RPMI7951 (cell line): ENCODE measurements at places on chromosomes 16 and 17.

GRCh38 chr17:77451894-77452852 is 311.4 kb downstream of the SEC14L1 start:
- DNase-seq: peak; percentile 65

- DNase-seq: no peak
Observed at GRCh38 chr17:79788989-79789942, 7.6 kb downstream of the CBX8 start.

GRCh38 chr16:86244936-86245335 is 265.4 kb upstream of the FOXF1 start:
- no peak for DNase-seq

GRCh38 chr17:54876656-54877195 is 23.9 kb upstream of the TOM1L1 start:
- DNase-seq: no peak

DNA sequence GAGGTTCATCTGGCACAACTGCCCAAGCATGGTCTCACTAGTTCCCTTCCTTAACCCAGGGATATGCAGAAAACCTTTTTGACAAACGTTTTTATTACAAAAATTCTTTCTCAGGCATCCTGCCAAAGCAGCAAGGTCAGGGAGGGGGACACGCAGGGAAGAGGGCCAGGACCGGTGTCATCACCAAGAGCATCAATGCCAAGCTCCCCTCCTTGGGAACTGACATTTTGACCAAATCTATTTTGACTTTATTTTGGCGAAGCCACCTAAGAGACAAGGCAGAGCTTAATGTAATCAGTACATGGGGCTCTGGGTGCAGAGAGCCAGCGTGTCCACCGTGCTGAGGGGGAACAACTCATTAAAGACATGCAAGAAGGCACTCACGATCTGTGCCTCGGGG is 265.2 kb downstream of the CBLN1 start:
- no peak for DNase-seq

DNA sequence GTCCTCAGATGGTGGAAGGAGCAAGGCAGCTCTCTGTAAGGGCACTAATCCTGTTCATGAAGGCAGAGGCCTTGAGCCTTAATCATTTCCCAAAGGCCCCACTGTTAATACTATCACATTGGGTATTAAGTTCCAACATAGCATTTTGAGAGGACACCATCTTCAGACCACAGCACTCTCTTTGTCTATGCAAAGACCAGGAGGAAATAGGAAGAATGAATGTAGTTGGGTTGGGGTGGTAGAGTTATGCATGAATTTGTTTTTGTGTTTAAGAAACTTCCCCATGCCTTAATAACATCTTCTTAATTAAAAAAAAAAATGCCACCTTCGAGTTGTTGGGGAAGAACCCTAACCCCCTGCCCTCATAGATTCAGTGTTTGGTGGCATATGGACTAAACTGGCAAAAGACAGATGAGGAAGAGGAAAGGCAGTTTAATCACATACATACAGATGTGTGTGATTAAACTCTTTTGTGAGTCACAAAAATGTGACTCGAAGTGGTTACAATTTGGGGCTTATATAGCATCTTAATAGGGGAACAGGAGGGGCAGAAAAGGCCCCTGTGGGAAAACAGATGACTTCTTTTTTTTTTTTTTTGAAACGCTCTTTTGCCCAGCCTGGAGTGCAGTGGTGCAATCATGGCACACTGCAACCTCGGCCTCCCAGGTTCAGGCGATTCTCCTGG is 35.0 kb upstream of the SLC5A10 start:
- peak; percentile 54 for DNase-seq

- DNase-seq: peak; percentile 45
Observed at GRCh38 chr16:67967183-67967957, 1.1 kb downstream of the SLC12A4 start.

DNA sequence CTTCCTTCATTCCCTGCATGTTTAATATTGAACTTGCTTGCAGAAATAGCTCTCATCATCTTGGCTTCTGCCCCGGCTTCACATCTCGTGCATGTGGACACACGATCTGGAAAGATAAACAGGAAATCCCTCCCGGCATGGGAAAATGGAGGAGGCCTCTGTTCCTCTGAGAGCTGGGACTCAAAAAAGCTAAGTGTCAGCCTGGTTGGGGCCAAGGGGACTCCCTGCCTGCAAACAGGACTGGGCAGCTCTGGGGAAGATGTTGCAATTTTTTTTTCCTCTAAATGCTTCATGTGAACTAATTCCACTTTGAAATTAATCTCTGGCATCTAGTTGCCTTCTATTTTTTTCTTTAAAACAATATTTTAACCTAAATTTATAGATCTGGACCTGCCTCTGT is 24.8 kb downstream of the ITPRIPL2 start:
- DNase-seq: peak; percentile 76

GRCh38 chr17:14202388-14203166 is 34.1 kb downstream of the CDRT15 start:
- DNase-seq: no peak

DNA sequence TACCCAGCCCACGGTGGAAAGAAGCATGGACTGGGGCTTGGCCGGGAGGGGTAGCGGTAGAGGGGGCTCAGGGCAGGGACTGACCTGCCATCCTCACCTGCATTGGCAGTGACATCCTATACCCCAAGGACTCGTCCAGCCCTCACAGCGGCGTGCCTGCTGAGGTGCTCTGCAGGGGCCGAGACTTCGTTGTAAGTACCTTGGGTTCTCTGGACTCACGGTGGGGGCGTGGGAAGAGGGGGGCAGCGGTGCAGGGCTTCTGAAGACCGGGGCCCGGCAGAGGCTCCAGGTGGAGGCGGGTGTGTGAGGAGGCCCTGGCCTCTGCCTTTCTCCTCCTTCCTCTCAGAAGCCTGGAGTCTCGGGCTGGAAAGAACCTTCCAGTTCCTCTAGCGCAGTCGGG is 25.5 kb downstream of the POLR3E start:
- DNase-seq: no peak

GRCh38 chr17:32927724-32928585 is at the start of gene TMEM98:
TMEM98 (plus strand) TSS chr17:32928153; CDS start chr17:32931529, 3,376 bp downstream.
- DNase-seq: peak; percentile 20

- DNase-seq: no peak
Observed at GRCh38 chr17:51487947-51488346, 227.6 kb downstream of the UTP18 start.

DNA sequence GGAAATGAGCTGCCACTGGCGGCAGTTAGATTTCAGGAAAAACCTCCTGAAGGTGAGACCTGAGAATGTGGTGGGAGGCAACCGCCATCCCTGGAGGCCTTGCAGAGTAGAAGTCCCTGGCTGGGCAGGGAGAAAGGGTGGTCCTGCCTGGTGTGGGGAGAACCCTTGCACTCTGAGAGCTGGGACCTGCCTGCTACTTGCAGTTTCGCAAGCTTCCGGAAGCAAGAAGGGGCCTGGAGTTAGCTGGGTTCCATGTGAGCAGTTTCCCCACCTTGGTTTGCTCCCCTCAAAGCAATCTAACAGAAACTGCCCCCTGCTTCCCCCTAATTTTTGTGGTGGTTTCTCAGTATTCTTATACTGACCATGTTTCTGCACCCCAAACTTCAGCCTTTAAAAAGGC is 6.5 kb downstream of the ZNF629 start:
- DNase-seq: no peak

DNA sequence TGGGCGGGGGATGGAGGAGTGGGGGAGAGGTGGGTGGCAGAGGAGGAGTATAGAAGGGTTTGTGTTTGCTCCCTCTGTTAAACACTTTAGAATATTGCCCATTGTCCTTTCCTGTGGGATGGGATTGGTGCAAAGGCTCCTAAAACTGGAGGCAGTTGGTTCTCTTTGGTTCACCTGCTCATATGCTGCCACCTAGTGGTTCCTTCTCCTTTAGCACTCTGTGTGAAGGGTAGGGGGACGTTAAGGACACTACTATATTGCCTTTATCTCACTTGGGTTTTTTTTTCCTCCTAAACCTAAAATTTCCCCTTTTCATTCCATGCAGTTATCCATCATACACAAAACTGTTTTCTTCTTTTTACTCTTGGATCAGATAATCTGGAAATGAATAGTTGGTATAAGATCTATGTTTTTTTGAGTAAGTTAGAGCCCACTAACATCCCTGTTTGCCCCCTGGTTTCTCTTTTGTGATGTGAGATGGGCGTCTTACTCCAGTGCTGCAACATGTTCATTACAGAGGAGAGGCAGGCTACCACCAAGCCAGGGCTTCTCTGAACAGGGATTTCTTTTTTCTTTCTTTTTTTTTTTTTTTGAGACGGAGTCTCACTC is 23.8 kb downstream of the SNX11 start:
- DNase-seq: peak; percentile 64

DNA sequence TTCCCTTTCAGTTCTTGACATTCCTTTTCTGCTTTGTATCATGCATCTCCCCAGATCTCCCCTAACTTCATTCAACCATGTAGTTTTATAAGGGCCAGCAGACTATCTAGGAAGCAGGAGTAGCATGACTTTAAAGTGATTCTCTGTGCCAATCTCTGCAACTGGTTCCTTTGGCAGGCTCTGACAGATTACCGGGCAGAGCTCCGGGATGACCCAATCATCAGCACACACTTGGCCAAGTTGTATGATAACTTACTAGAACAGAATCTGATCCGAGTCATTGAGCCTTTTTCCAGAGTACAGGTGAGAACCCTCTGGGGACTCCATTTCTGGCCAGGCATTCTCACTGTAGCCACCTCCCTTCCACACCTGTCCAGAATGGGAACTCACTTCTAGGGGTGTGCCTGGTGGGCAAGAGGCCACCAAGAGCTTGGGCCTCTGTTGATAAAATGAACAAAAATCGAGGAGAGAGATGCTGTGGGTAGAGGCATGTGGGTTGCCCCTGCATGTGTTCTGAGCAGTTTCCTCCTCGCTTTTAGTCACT is 7.6 kb upstream of the CDK5R1 start:
- DNase-seq: no peak
